ENCODE measurements at places on chromosomes 13 and 19.

GRCh38 chr13:89315287-89315686 lies 1644.1 kb downstream of the SLITRK5 start:
- no peak for DNase-seq

- no peak for DNase-seq
These were observed 799 bp downstream of the NR1H2 start for GRCh38 chr19:50377051-50377461.

DNA sequence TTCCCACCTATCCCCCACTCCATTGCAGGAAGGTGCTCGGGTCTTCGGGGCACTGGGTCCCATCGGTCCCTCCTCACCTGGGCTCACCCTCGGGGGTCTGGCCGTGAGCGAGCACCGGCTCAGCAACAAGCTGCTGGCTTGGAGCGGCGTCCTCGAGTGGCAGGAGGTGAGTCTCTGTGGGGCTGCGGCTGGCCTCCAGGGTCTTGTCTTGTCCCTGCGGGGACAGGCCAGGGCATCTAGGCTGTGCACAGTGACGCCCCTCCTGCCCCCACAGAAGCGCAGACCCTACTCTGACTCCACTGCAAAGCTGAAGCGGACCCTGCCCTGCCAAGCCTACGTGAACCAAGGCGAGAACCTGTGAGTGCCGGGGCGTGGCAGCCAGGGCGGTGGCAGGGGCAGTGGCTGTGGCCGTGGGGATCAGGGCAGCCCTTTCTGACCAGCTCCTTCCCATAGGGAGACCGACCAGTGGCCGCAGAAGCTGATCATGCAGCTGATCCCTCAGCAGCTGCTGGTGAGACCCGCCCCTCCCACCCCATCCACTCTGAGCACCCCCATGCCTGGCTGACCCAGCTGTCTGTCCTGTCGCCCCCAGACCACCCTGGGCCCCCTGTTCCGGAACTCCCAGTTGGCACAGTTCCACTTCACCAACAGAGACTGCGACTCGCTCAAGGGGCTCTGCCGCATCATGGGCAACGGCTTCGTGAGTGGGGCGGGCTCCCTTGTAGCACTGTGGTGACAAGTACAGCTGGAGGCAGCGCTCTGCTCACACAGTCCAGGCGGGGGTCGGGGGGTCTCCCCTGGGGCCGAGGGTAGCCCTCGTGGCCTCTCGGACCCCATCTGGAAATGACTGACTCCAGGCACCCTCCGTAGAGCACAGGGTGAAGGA lies 3.7 kb downstream of the PTOV1 start:
- no peak for DNase-seq

DNA sequence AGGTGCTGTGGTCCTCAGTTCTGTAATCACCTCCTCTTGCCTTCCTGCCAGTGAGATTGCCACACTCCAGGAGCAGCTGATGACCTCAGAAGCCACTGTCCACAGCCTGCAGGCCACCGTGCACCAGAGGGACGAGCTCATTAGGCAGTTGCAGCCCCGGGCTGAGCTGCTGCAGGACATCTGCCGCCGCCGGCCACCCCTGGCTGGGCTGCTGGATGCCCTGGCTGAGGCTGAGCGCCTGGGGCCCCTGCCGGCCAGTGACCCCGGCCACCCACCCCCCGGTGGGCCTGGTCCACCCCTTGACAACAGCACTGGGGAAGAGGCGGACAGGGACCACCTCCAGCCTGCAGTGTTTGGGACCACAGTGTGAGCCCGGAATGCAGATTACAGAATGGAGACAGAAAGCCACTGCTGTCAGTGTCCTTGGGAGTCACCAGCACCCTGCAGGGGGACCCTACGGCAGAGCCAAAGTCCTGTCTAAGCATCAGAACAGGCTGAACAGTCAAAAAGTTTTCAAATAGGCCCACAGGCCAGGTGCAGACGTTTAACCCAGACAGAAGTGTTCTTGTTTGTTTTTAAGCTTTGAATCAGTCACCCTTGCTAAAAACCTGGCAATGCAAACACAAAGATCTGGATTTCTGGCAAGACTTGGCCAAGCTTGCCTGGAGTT lies 4.2 kb downstream of the VMAC start:
- DNase-seq: no peak

GRCh38 chr19:41233748-41234240 lies 14.8 kb downstream of the AXL start:
- DNase-seq: no peak

Data from LoVo (cell line).